ENCODE measurements at places on chromosomes 1 and 21.

DNA sequence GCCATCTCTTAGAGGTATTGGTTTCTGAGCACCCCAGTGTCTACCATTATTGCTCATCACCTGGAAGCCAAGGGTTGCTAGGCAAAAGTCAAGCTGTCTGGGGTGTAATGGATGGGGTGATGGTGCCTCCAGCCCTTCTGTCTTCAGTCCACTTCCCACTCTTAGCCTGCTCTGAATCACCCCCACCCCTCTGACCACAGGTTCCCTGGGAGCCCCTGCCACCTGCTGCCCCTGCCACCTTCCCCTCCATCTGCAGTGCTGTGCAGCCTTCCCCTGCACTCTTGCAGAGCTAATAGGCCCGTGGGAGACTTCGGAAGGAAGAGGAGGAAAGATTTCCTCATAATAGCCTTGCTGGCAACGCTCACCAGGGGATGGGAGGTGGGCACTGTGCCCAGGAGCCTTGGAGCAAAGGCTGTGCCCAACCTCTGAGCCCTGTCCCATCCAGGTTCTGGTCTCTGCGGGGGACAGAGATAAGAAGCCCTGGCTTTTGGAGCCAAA is 35.5 kb downstream of the CAPN2 start:
- peak; percentile 56 for DNase-seq

GRCh38 chr1:113207019-113207418 is 134.0 kb downstream of the LRIG2 start:
- DNase-seq = no peak

- no peak for DNase-seq
Measured at GRCh38 chr1:13900583-13900982, 200.6 kb downstream of the PRDM2 start.

DNA sequence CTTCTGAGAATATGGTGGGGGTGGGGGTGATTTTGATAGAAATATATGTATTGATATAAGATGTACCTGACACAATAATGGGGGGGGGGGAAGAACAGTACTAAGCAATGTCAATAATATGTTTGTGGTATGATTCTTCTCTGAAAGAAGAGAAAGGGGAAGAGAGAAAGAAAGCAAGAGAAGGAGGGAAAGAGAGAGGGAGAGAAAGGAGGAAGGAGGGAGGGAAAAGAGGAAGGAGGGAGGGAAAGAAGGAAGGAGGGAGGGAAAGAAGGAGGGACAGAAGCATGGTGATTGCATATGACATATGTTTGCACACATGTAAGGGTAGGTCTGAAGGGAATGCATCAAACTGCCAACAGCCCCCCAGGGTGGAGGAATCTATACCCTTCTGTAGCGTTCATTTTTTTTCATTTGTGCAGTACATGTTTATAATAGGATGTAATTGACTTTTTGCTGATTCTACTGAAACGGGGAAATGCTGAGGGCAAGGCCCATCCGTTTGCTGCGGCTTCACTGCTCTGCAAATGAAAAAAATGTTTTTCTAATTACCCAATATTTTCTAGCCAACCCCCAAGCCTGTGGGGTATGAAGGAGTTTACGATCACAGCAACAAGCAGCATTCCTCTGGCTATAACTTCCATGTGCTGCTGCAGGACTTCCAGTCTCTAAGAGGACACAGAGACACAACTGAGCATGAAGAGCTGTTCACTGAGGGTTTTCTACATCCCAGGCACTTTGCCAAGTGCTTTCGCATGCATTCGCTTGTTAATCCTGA is 119.3 kb upstream of the ZC3H12A start:
- DNase-seq = no peak

DNA sequence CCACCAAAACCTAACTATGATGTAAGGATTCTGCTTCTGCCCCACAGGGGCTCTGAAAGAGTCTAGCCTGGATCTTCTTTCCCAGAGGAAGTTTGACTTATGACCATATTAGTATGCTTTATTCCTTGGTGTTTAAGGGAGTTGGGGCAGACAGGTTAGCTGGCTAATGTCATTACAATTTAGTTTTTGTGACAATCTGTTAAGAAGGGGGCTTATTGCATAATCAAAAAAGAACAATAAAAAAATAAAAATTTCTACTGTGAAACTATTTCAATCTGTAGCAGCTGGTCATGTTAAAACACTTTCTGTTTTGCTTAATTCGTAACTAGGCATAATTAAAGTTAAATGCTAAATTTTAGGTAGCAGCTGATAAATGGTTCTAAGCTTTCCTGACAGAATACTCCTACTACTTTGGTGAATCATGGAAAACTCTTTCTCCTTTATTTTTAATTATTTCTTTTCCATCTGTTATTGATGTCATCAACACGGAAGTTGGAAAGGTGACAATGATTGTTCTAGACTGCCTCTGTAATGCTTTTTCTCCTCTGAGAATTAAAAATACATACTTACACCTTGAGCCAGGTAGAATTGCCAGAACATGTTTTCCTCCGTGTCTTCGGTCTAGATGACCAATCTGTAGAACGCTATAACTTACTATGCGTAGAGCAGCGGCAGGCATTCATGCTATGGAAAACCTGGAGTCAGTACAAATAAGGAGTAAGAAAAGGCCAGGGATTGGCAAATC is 18.6 kb downstream of the DYRK3 start:
- DNase-seq = no peak

- no peak for DNase-seq
Measured at GRCh38 chr1:25360596-25361581, 22.8 kb downstream of the TMEM50A start.

DNA sequence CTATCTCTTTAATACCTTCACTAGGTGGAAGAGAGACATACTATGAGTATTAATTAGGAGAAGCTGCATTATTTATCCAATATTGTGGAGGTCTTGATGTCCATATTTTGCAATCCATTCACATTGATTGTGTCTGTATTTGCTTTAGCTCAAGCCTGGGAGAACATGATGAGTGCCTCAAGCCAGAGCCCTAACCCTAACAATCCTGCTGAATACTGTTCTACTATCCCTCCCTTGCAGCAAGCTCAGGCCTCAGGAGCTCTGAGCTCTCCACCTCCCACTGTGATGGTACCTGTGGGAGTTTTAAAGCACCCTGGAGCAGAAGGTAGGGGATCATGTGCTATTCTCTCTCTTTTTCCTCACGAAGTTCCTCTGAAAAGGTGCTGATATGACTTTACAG is 99.5 kb downstream of the CC2D1B start:
- DNase-seq = no peak

DNA sequence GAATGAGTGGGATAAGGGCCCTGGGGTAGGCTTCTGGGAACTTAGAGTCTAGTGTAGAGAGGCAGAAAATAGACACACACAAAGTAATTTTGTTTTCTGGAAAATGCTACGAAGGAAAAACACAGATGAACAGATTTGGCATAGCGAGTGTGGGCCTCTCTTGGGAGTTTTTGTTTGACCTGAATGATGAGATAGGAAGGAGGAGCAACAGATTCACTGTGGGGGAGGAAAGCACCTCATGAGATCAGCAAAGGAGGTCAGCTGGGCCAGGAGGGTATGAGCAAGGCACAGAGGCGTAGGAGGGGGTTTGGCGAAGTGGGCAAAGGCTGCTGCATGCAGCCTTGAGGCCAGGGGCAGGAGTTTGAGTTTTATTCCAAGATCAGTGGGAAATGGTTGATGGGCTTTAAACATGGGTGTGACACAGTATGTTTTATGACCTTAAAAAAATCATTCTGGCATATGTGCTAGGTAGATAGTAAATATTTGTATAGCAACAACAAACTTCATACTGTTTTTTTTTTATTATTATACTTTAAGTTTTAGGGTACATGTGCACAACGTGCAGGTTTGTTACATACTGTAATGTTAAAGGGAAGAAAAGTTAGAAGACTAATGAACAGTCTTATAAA is 57.9 kb downstream of the FGGY start:
- peak; percentile 37 for DNase-seq

- no peak for DNase-seq
Measured at GRCh38 chr1:212433577-212434462, 1.1 kb downstream of the NENF start.

- DNase-seq = no peak
Measured at GRCh38 chr1:47181095-47181954, 8.5 kb downstream of the PDZK1IP1 start.

GRCh38 chr1:183498342-183498991 is 26.2 kb downstream of the SMG7 start:
- DNase-seq = no peak

GRCh38 chr1:154716011-154716410 is 108.0 kb upstream of the ADAR start:
- DNase-seq = no peak

DNA sequence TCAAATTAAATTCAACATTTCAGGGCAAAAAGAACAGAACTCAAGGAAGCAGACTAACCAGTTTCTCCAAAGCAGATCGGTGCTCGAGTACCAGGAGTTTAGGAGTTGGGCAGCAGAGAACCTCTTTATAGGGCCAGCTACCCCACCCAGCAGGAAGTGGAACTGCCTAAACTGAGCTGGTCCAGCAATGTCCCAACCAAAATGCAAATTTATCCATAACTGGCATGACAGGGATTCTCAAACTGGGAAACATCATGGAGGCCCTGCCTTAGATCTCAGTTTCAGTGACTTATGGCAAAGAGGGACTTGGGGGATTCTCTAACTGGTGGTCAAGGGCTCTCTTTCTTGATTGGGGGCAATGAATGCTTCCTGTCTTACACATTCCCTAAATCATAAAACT is at the start of gene SPRR2B:
TSS of gene SPRR2B (minus strand) at position 101 of the 400 bp plus-strand sequence. CDS start 772 bp downstream, outside the sequence.
- DNase-seq = no peak

GRCh38 chr1:11740258-11741192 is 4.6 kb downstream of the AGTRAP start:
- DNase-seq = no peak

DNA sequence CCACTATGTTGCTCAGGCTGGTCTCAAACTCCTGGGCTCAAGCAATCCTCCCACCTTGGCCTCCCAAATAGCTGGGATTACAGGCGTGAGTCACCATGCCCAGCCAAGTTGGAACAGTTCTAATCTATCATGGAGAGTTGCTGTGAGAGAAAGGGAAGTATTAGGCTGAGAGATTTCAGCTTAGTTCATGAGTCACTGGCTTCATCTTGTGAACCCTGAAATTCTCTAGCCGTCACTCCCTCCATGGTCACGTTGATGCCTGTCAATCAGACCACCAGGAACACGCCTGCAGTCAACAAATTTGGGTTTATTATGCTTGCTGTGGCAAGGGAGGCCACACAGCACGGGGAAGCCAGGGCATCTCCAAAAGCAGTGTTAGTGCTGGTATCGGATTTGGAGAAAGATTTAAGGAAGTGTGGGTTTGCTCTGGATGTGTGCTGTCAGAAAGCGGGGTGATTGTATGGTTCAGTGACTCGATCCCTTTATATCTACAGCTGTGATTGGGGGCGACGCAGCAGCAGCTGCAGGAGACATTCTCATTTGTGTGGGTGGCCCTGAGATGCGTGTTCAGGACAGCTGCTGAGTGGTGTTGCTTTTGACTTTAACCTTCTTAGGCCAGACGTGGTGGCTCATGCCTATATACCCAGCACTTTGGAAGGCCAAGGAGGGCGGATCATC is 18.7 kb downstream of the UQCRHL start:
- no peak for DNase-seq

DNA sequence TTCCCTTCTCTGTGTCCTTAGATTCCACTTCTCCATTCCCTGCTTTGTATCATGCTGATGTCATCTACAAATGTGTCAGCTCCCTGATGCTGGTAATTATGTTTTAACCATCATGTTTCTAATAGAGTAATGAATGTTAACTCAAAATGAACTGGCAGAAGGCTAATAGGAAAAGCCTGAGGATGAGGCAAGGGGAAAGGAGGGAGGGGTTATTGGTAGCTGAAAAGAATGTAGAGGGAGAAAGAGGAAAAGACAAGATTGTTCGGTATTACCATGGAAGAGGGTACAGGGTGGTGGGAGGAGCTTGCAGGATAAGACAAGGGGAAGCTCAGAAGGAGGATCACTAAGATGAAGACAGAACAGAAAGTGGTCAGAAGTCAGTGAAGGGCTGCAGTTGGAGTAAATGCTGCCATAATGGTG is 150.9 kb downstream of the ZC3H11B start:
- no peak for DNase-seq

DNA sequence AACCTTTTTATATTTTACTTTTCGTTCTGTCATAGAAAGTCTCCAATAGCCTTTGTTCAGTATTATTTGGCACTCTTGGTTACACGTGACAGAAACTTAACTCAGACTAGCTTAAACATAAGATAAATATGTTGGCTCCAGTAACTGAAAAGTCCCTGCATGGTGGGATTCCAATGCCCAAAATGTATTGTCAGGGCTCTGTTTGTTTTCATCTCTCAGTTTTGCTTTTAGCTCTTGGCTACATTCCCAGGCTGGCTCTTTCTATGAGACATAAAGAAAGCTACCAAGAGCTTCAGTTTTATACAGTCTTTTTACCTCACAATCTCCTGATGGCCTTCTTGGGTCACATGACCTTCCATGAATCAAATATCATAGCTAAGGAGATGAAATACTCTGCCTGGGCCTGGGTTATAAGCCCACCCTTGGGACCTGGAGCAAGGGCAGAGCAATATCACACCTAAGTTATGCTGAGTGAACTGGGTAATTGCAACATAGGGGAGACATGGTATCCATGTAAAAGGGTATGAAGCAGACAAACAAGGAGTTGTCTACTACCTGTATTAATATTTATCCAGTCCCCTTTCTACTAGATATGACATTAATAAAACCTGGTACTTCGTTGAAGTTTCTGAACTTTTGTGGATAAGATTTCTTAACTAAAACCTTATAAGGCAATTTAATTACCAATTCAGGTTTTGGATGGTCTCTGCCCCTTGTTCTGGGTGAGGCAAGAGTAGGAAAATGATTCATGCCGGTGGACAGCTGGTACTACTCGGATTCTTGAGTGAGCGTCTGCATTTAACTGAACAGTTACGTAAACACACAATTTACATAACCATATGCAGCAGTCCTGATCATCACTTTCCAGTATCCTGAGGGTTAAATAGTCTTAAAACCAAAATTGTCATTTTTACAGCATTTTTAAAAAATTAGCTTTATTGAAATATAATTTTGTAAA is 442.3 kb downstream of the GPATCH2 start:
- no peak for DNase-seq

DNA sequence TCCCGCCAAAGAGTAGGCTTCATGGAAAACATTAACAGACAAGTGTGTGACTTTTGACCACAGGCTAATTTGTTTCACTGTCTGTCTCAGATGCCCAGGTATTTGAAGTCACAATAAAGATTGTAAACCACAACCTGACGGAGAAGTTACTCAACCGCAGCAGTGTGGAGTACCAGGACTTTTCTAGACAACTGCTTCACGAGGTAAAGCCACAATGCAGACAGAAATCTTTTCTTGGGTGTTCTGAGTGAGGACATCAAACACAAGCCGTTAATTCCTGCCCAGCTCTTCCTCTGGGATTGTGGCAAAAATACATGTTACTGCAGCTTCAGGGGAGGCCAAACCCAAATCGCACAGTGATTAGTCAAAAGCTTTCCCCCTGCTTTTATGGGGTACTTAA is 31.0 kb downstream of the UMODL1 start:
- DNase-seq = no peak

- no peak for DNase-seq
Measured at GRCh38 chr1:61518670-61519400, 206.1 kb downstream of the TM2D1 start.

GRCh38 chr1:184002071-184002470 is 35.5 kb downstream of the COLGALT2 start:
- no peak for DNase-seq
